T-cell (primary cell): ENCODE measurements at places on chromosomes 7 and 10.

DNA sequence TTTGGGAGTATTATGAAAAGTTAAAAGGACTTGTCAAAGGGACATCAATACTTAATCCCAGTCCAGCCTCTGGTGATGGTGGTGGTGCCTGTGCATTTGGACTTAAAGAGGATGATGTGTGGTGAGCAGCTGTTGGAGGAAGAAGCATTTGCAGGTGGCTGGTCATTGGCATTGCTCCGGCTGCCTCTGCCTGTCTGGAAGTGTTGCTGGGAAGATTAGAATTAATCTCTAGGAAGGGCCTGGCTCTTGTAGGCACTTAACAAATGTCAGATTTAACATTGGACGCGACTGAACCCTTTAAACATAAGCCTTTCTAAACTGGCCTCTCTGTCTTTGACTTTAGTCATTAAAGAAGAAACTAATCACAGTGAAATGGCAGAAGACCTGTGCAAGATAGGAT is 58.8 kb downstream of the FIGNL1 start:
- DNase-seq, result no peak

GRCh38 chr10:91569522-91569921 is 63.3 kb downstream of the PPP1R3C start:
- no peak for DNase-seq

DNA sequence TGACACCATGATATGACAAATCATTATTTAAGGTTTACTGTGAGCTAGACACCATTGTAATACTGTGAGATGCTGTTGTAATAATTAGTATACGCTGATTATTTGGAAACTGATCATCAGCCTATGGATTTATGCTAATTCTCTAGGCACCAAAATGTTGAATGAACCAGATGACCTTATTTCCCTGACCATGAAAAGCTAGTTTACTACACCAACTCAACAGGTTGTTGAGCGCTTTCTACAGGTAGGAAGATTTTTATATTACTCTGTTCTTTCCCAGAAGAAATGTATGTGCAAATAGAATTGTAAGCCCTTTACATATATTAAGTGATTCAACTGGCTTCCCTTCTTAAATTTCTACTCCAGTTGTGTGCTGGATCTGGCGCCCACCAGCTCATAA is 6.2 kb downstream of the NRP1 start:
- no peak for DNase-seq

DNA sequence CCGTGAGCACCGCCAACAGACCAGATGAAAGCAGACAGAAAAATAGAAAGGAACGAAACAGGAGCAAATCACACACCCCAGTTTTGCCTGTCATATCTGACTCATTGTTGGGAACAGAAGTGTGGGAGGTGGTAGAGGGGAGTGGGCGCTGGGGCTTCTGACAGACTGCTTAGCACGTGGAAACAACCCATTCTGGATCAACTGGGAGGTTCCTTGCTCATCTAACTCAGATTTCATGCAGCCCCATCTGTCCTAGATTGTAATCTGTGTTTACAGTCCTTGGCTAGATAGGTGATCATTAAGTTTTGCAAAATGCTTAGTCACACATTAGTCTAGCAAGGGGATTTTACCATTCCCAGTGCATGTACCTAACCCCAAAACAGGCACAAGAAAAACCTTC is 154.1 kb downstream of the NRP1 start:
- no peak for DNase-seq

GRCh38 chr10:72851509-72851908 is 42.0 kb upstream of the OIT3 start:
- no peak for DNase-seq

GRCh38 chr10:116125180-116125579 is 147.8 kb downstream of the GFRA1 start:
- DNase-seq, result no peak

DNA sequence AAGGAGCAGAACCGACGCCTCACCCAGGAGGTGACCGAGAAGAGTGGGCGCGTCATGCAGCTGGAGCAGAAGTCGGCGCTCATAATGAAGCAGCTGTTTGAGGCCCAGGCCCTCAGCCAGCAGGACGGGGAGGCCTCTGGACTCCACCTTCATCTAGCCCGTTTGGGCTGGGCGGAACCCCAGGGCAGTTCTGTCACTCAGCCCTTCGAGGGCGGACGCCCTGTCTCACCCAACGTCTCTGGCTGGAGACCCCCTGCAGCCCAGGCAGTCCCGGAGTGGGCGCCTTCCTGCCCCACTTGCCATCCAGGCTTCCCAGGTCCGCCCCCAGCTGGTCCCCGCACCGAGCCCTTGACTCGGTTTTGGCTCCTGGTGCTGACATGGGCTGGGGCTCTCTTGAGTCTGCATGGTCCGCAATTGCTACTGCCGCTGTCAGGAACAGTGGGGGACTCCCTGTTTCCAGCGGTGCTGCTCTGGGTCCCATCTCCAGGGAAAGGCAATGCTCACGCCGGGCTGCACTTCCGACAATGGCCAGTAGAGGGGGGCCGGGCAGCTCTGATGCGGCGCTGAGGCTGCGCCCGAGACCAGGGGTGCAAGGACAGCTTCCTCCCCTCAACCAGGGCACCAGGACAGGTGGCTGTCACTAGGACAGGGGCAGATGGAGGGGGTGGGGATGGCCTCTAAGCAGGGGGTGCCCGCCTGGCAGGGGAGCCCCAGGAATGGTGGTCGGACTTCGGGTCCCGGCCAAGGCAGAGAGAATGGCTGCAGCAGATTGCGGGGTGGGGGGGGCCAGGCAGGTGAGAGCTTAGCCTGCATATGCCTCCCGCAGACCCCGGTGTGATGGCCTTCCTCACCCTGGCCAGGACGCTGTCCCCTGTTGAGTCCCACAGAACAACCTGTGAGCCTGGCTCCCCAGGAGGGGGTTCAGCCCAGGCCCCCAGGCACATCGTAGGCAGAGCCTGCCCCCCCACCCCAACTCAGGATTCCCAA is 71.2 kb upstream of the KCTD7 start:
- DNase-seq, result peak; percentile 75

- DNase-seq, result no peak
Measured at GRCh38 chr7:117385363-117386109, 41.8 kb downstream of the ASZ1 start.

DNA sequence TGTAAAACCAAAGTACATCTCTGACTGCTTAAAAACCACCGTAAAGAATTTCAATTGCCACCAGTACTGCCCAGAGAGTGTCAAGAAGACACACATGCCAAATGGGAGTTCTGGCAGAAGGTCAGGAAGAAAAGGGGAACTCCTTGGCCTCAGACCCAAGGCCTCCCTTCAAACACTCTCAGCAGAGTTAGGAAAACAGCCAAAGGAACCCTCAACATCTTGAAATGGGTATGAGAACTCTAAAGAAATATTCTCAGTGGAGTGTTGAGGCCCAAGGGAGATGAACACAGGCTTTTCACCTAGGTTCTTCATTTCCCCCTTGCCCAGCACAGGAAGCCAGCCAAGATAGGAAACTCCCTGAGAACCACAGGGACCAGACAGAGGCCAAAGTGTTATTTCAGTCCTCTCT is 96.1 kb upstream of the ASAH2 start:
- DNase-seq, result no peak

GRCh38 chr10:67011981-67012380 is 86.1 kb downstream of the LRRTM3 start:
- no peak for DNase-seq

DNA sequence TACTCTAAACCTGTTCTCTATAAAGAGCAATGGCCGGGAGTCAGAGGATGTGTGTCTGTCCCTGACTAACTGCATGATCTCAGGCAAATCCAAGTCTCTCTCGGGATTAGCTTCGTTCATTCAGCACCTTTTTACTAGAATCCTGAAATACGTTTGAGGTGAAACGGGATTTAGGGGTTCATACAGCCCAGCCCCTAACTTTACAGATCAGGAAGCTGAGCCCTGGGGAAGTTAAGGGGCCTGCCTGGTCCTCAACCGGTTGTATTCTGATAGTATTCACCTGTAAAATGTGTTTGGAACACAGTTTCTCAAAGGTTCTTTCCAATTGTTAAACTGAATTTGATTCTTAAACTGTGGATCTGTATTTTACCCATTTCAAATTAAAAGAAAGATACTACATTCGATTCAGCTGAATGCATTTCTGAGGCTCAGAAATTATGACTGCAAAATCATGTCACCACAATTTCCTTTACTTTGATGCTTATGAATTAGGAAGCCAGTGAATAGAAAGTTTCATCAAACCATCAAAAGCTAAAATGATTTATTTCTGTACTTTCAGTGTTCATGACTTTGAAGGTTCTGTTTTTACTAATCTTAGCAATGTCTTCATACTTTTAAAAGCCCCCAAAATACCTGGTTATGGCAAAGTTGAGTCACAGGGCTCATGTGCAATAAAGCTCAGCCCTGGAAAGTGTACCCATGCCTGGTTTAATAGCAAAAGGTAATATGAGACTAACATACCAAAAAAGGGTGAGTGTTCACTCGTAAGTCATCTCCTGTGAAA is 28.9 kb upstream of the EZH2 start:
- DNase-seq, result no peak

DNA sequence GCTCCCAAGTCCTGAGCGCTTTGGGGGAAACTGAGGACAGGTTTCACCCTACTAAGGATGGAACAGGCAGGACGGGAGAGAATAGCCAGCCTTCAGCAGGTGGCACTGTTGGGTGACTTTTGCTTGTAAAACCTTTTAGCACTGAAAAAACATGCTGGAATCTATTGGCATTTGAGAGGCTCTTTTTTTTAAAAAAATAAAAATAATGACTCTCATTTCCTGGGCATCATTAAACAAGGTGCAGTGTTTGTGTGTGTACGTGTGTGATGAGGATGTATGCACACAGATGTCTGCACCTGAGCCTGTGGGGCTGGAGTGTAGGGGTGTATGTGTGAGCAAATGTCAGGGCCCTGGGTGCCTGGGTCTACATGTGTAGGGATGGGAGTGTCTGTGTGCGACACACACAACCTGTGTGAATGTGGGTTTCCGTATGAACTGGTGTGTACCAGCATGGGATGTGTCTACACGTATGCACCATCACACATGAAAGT is 177.9 kb downstream of the RPS24 start:
- no peak for DNase-seq

DNA sequence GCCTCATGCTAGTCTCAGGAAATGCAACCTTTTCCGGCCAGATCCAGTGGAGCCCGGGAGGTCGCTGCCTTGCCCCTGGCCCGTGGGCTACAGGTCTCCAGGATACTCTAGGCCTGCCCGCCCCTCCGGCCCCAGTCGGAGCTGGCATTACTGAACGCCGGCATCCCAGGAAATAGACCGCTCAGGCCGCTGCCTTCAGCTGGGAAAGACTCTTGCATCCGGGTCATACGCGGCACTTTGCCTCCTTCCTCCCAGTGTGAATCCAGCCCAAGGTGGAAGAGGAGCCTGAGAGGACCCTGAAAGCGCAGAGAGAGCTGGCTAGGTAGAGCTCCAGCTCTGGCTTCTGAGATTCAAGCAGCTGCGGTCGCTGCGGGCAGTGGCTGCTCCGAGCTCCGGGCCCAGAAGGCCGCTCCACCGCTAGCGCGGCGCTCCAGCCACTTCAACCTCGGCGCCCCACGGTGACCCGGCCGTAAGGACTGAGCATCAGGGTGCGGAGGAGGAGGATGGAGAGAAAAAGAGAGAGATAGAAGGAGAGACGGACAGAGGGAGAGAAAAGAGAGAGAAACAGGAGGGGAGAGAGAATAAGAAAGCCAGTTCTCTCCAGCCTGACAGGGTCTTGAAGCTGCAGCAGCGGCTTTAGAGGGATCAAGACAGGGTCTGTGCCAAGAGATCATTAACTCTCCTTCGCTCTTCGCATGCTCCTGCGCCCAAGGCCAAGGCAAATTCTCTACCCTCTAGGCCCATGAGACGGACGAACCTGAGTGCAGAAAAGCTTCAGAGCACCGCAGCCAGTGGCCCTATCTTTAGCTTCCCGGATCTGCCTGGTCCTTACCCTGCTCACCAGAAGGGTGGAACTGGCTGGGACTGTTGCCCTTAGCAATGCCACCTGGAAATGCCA is 1.8 kb upstream of the HOXA10 start:
- no peak for DNase-seq

GRCh38 chr7:107879400-107880035 is 11.5 kb upstream of the DLD start:
- peak; percentile 35 for DNase-seq

GRCh38 chr10:77666821-77667220 is 29.2 kb upstream of the KCNMA1 start:
- no peak for DNase-seq

DNA sequence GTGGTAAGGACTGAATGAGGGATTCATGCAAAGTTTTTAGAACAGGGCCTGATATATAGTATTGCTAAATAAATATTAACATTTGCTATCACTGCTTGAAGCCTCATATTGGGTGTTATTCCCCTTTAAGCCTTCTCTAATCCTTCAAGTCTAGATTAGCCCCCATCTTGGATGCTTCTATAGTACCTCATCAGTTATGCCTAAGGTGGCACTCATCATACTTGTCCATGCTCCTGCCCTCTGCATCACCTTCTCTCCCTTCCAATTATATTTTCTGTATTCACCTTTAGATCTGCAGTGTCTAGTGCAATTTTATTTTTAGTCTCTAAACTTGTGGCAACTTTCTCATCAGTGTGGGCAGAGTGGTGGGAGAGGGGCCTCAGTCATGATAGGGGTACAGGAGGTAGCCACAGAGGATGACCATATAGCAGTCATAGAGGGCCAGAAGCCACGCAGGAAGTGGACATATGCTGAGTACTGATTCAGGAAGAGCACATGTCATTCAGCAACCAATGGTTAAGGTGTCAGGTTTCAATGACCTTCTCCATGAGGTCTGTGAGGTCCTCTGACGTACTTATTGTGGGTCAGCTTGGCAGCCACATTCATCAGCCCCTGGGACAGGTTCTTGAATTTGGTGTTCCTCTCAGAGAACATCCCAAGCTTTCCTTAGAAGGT is 2.5 kb downstream of the ENTPD1 start:
- DNase-seq, result no peak

DNA sequence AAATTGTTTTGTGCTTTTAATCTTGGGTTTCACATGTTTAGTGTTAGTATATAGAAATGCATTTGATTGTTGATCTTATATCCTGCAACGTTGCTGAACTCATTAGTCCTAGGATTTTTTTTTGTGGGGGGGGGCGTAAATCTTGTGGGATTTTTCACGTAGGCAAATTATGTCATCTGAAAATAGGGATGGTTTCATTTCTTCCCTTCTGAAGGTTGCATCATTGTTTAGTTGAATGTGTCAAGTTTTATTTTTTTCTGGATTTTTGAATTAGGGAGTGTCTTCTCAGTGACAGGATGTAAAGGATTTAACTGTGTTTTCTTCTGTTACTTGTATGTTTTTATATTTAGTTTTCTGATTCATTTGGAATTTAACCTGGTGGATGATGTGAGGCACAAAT is 26.7 kb downstream of the MKLN1 start:
- no peak for DNase-seq

GRCh38 chr10:38025283-38025682 is 14.8 kb downstream of the ZNF33A start:
- DNase-seq, result no peak
